ENCODE measurements at places on chromosomes 7 and 10.

- no peak for DNase-seq
Observed at GRCh38 chr7:140641524-140642195, 1.0 kb upstream of the DENND2A start.

GRCh38 chr10:27390681-27391080 lies 113.4 kb upstream of the RAB18 start:
- peak; percentile 58 for DNase-seq

GRCh38 chr10:109374215-109374614 lies 549.1 kb downstream of the XPNPEP1 start:
- peak; percentile 29 for DNase-seq

GRCh38 chr10:128400564-128400963 lies 274.3 kb upstream of the MKI67 start:
- no peak for DNase-seq

GRCh38 chr7:24705461-24705954 lies 51.8 kb downstream of the GSDME start:
- no peak for DNase-seq

- DNase-seq = no peak
Observed at GRCh38 chr10:126387931-126388911, at the start of gene ADAM12. ADAM12 (minus strand) TSS chr10:126388477; CDS start chr10:126388145, 332 bp downstream.

DNA sequence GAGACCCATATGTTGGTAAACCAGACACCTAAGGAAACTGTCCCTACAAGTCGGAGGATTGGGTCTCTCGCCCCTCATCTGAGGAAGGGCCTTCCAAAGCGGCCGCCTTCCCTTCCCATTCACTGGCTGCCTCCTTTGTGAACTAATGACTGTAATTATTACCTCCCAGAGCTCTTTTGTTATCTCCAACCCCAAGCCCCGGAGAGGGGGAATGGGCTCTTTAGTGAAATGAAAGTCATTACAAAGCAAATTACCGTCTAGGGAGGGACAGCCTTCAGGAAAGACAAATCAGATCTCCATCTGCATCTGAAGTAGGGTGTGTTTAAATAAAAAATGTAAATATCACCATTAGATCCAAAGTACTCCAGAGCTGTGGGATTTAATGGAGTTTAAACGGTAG lies 2.6 kb upstream of the GAD2 start:
- no peak for DNase-seq

GRCh38 chr7:92292981-92293380 lies 47.2 kb downstream of the ANKIB1 start:
- DNase-seq = no peak

DNA sequence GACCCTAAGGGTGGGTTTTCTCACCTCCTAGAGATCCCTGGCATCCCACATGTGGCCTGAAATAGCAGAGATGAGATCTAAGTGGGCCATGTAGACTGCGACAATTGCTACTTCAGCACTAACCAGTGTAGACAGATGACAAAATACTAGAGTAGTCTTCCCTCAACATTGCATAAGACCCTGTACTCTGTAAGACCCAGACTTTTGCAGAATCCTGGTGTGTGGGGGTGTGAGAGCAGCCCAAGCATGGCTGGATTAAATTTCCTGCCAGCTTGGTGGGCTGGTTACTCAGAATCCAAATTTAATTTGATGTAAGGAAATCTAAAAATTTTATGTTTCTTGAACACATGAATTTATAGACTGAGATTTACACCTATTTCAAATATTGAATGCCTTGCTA lies 88.3 kb downstream of the ZNF365 start:
- DNase-seq = no peak

- DNase-seq = no peak
Observed at GRCh38 chr7:150945853-150946420, 32.2 kb downstream of the KCNH2 start.

DNA sequence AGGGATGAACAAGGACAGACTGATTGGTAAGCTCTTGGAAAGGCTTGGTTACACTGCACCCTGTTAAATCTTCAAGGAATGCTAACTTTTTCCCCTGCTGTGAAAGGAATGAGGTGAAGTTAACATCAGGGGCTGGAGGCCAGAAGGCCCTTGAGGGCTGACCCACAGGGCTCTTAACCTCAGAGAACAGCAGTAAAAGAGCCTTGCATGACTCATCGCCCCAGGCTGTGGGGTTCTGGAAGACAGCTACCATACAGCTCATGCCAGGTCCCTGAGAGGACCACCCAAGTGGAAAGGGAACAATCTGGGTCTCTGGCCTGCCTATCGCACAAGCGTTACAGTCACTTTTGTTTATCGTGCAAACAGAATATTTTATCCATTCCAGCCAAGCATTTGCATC lies 54.4 kb downstream of the CYP2C9 start:
- DNase-seq = no peak

- no peak for DNase-seq
Observed at GRCh38 chr10:29081951-29082685, 206.8 kb upstream of the LYZL1 start.

DNA sequence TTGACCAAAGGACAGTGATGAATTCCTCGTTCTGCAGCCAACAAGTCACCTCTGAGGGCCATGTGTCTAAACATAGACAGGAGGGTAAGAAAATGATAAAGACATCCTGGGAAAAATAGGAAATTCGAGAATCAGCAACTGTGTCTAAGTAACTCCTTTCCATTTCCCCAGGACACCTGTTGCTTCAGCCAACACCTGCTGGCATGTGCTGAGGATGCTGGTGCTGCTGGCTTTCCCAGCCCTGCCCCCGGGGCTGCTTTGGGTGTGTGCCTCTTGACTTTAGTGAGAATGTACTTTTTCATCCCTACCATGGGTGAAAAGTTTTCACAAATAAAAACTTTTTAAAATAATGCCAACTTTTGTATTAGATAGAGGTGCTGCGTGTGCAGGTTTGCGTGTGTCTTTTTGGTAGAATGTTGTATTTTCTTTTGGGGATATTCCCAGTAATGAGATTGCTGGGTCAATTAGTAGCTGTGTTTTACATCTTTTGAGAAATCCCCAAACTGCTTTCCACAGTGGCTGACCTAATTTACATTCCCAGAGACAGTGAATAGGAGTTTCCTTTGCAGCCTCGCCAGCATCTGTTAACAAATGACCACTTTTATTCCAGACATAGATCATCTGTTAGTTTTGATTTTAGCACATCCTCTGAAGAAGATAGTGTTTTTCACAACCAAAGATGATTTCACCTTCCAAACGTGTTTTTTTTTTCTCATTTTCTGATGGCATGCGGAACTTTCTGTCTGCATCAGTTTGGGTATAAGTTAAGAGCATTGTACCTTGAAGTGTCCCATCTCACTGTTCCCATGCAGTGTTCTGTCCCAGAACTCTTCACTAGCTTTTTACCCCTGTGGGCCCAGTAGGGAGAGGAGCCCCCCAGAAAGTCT lies 104.2 kb upstream of the ACBD5 start:
- DNase-seq = no peak

GRCh38 chr10:124176349-124177179 lies 83.2 kb upstream of the CHST15 start:
- DNase-seq = no peak

- peak; percentile 27 for DNase-seq
Observed at GRCh38 chr7:40986351-40986873, 716.5 kb downstream of the INHBA start.

DNA sequence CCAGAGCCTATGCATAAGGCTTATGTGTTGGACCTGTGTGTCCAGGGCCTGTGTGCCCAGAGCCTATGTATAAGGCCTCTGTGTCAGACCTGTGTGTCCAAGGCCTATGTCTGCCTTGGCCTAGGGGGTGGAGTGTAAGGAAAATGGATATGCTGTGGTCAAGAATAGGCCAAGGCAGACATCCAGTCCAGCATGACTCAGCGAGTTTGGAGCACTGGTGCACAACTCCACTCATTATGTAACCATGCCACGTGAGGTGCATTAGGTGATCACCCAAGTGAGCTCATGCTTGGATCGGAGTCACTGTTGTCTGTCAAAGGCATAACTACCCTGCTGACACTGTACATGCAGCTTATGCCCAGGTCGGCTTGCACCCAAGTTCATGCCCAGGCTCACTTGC lies 238.9 kb downstream of the CACNA2D1 start:
- peak; percentile 59 for DNase-seq

DNA sequence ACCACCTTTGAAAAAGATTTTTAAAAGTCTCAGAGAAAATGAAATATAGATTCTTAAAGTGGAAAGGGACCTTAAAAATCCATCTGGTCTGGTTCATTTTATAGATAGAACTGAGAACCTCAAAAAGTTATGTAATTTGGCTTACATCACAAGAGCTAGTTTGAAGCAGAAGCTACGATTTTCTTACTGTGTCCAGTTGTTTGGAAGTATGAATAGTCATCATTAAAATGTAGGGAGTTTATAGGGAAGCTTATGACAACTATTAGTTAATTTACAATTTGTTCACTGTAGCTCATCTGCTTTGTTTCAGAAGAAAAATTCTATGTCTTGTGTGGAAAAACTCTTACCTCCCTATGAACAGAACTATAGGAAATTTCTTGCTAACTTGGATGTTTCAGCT lies 26.9 kb downstream of the ZEB1 start:
- DNase-seq = no peak

GRCh38 chr10:79360499-79361342 lies 13.5 kb downstream of the PPIF start:
- no peak for DNase-seq

- no peak for DNase-seq
Observed at GRCh38 chr10:110361800-110362456, 57.2 kb upstream of the SMNDC1 start.

DNA sequence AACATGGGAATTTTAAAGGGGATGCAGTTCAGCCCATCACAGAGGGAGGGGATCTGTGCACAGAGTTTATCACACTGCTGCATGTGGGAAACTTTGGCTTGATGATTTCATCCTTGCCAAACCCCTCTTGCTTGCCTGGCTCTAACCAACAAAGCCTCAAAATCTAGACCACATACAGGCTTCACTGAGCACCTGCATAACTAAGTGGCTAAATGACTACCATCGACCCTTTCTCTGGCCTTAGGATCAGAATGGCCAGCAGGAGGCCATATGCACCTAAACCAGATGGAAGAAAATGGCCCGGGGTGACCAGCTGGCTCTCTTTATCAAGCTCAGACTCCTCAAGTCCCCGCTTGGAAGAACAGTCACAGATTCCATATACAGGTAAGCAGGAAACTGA lies 15.6 kb upstream of the ZNF25 start:
- DNase-seq = no peak

GRCh38 chr10:97651773-97652172 lies 11.3 kb downstream of the PI4K2A start:
- DNase-seq = no peak

- DNase-seq = peak; percentile 82
Observed at GRCh38 chr10:10792681-10793080, 225.0 kb upstream of the CELF2 start.

DNA sequence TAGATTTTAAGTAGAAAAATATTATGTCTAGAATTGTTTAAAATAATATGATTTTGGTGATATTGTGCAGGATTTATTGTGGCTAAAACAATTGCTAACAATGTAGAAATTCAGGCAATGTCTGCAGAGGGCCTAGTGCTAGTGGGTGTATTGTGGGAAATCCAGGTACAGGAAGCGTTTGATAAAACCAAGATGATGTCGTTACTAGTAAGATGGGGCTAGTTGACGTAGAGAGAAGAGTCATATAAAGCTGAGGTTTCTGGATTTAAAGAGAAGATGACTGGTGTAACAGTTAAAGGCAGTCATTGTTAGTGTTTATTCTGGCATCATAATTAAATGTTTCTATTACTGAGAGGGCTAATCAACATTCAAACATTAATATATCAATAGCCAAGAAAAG lies 43.5 kb downstream of the ADK start:
- DNase-seq = no peak

GRCh38 chr7:10998996-10999757 lies 25.5 kb downstream of the PHF14 start:
- no peak for DNase-seq

- DNase-seq = no peak
Observed at GRCh38 chr10:44881649-44882048, 29.5 kb upstream of the TMEM72 start.

DNA sequence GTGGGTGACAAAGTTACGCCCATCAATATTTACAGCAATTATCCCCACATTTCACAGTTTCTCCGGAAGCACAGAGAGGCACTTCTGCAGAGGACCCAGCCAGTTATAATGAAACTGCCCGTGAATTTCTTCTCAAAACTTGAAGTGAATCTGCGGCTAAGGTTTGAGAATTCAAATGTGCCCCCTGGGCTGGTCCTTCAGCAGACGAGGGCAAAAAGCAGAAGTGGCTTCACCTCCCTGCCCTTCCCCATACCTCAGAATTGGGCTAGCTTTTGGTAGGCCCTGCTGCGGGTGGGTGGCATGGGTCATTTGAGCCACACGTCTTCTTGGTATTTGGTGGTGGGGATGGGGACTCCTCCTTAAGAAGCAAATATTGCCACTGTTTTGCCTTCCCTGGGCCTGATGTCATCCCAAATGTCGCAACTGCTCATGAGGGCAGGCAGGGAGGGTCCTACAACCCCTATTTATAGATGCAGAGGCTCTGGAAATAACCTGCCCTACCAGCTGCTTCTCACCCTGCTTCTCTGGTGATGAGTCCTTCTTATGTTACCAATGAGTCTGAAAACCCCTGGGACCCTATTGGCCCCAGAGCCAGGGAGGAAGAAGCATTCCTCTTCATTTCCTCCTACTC lies 16.6 kb upstream of the WDFY4 start:
- no peak for DNase-seq

DNA sequence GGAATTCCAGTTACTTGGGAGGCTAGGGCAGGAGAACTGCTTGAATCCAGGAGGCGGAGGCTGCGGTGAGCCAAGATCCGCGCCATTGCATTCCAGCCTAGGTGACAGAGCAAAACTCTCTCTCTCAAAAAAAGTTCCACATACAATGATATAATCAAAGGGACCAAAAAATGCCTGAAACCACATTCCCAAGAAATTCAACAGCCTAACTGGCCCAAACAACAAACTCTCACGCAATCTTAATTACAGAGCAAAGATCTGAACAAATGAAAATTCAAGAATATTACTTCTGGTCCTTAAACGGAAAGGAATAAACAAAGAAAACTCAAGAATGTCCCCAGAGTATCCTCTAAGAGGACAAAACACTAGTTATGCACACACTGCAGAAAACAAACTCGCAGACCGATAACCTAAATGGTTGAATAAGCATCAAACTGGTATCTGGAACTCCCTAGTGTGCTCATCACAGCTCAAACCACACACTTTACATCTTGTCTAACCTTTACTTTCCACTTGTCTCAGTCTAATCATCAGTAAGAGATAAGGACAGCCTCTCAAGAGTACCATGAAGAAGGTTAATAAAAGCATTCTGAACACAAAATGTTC lies 3.7 kb downstream of the OGA start:
- DNase-seq = peak; percentile 32

- DNase-seq = no peak
Observed at GRCh38 chr10:5835446-5836095, 22.3 kb upstream of the GDI2 start.

- no peak for DNase-seq
Observed at GRCh38 chr7:29915481-29916215, 74.0 kb downstream of the SCRN1 start.

DNA sequence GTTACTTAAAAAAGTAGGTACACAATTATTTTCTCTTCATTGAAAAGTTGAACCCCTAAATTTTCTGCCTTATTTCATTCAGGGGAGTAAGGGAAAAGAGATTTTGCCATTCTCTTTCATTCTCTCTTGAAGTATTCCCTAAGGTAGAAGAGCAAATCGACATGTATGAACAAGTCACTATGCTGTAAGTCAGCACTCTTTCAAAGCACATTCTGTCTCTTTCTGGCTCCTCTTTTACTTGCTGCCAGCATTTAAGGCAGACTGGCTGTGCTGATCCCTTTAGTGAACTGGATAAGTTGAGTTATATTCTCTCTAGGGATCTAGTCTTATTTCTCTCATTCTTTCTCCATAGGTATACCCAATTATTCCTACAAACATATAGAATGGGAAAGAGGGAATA lies 222.3 kb upstream of the ZWINT start:
- DNase-seq = no peak

Measured in GM04503 (cell line).